Iris pigment epithelial cell (primary cell): ENCODE measurements at places on chromosomes 1 and 21.
A peak's percentile ranks its signal among the peaks of the same experiment; 100 is the strongest.

DNA sequence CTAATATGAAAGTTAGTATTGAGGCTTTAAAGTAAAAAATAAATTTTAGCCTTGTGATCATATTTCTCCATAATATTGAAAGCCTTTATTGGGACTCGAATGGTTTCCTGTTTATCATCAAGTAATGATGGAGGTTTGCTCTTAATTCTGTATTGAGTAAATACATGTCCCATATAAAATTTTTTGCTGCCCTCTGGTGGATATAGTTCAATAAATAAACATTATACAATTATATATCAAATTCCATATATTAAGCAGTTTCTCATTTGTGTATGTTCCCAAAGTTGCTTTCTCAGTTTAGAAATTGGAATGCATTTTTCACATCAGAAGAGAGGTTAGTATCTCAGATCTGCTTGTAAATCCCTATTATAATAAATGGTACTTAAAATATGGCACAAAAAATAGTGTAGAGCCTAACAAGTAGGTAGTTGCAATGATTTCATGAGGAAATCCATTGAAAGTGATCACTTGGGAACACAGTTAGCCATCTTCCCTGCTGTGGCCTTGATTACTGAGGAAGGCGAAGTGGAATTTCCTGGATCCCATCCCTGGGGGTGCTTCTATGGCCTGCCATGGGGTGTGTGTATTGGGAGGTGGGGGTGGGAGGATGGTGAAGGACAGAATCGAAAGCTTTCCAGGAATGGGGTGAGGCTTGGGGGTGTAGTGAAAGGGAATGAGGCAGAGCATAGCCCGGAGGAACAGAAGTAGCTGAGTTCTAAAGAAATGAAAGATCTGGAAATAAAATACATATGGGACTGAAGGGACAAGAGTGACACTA, 84.1 kb upstream of the C21orf91 start:
- DNase-seq = peak; percentile 40

DNA sequence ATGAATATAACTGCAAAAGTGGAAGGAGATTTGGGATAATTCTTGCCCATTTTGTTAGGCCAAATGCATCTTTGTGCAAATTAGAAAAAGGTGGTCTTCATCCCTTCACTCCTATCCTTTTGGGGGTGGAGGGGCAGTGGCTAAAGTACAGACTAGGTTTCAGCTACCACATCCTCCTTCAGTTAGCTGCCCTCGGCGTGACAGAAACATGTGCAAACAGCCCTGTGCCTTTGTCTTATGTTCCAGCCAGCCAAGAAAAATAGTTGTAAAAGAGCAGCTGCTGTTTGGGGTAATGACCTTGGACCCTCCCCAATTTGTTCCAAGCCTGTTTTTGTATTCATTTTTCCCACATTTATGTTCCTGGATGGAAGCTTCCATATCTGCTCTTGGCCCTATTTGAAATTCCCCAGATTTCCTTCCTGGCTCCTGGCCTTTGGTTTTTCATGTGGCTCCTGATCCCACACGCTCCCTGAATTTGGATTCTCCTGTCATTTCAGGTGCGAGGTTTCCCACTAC, 8.3 kb upstream of the LGALS8 start:
- DNase-seq = no peak

GRCh38 chr1:157193702-157194391, 55.7 kb upstream of the ETV3 start:
- peak; percentile 61 for DNase-seq

DNA sequence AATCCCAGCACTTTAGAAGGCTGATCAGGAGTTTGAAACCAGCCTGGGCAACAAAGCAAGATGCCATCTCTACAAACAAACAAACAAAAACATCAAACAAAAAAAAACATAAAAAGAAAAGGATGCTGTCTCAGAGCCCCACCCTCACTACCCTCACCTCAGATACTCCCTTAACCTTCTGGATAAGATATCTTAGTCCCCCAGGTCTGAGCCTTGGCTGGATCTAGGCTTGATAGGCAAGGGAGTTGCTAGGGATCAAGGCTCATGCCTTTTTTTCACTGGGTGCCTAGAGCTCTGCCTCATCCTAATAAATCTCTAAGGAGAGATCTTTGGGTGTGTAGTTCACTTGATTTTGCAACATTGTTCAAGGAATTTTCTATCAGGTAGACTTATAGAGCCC, 7.4 kb downstream of the HDAC1 start:
- DNase-seq = no peak

GRCh38 chr1:203733009-203733863, 31.7 kb upstream of the LAX1 start:
- no peak for DNase-seq

DNA sequence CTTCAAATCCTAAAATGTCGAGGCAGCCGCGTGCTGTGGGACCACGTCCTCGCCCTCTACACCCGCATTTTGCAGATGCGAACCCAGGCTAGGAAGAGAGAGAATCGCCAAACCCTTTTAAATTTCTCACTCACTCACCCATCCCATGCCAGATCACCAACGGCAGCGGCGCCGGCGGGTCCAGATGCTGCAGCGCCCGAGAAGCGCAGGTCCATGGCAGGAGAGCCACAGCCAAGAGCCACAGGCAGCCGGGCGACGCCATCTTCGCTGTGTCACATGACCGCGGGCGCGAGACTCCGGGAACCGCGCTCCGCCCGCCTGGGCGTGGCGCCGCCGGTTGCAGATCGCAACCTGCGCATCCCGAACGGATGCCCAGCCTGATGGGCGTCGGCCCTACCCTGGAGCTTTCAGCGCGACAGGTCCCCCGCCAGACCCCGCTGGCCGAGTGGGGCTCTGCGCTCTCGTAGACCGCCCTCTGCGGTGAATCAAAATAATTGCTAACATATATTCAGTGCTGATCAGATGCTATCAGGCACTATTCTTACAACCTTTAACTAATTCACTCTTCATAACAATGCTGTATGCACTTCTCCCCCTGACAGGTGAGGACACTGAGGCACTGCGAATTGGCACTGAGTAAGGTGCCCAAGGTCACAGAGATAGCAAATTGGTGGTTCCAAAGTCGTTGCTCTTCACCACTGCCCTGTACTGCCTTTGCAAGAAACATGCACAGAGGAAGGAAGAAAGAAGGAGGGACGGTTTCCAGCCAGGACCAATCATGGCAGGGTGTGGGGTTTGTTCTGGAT, at the start of gene PPT1:
Gene PPT1, minus strand, starts transcription at position 276 of the 806 bp plus-strand sequence. Its CDS starts 14 bp downstream, at position 262.
- peak; percentile 69 for DNase-seq
